ENCODE measurements at places on chromosomes 13 and 19. TPM values are rescaled to one million over a fixed set of nuclear protein-coding genes. Genes with fewer than 3 reads are reported as not detected.
A peak's percentile ranks its signal among the peaks of the same experiment; 100 is the strongest.

- no peak for DNase-seq
These were observed 117.9 kb upstream of the GPR12 start for GRCh38 chr13:26878438-26878837.

GRCh38 chr19:10832939-10833296, 3.1 kb downstream of the TMED1 start:
- DNase-seq, result no peak

GRCh38 chr13:112159575-112160547, 92.9 kb downstream of the SOX1 start:
- no peak for DNase-seq

The JAK3 gene
- 4.8 TPM for total RNA-seq

GRCh38 chr19:2770055-2771013, 12.7 kb downstream of the SGTA start:
- peak; percentile 18 for DNase-seq

All from urinary bladder (tissue), 4 donors.